ENCODE measurements at places on chromosomes 4 and X.

- peak; percentile 13 for DNase-seq
Measured at GRCh38 chr4:4838051-4838935, 21.2 kb upstream of the MSX1 start.

- DNase-seq, result no peak
Measured at GRCh38 chr4:126341927-126342326, 1027.2 kb downstream of the FAT4 start.

DNA sequence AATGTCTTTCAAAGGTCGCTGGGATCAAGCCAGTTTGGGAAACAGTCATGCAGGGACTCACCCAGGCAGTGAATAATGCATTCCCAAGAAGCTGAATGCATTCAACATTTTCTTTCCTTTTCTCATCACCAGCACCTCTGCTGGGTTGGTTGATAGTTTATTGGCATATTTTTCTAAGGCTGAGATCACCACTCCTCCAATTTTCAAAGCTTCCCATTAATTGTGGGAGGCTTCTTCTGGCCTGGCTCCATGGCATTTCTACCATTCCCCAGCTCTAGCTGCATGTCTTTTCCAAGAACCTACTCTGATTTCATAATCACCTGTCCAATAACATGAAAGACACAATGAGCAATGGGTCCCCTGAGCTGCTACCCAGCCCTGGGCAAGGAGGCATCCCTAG lies 35.8 kb downstream of the CHRDL1 start:
- DNase-seq, result peak; percentile 77

DNA sequence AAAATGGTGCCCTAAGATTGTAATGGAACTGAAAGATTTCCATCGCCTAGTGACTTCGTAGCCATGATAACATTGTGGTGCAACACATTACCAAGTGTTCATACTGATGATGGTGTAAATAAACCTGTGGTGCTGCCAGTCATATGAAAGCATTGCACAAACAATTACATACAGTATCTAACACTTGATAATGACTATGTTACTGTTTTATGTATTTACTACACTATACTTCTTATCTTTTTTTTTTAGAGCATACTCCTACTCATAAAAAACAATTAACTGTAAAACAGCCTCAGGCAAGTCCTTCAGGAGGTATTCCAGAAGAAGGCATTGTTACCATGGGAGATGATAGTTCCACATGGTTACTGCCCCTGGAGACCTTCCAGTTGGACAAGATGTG lies 152.7 kb upstream of the EDNRA start:
- DNase-seq, result no peak

DNA sequence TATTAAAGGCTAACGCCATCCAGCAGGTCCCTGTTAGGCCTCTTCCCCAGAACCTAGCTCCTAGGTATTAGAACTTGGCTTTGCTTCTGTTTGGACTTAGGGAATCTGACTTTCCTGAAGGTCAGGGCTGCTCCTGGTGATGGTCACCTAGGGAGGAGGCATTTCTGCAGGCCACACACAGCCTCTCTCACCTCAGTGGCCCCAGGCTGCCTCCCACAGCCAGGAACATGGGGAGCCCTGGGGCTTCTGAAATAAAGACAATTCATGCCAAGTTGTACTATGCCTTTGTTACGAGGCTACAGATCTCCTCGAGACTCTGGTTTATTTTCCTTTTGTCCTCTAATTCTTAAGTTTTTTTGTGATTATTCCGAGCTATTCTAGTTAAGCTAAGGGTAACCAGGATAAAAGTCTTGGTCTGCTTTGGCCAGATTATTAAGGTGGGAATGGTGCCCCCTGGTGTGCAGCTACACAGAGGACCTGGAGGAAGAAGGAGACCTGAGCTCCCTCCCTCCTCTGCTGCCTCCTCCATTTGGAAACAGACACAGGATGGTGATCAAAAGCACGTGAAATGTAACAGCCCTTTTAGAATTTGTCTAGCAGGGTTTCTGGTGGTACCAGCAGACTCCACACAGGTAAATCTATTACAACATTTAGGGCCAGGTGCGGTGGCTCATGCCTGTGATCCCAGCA lies 131.0 kb downstream of the DCLK2 start:
- DNase-seq, result peak; percentile 74

DNA sequence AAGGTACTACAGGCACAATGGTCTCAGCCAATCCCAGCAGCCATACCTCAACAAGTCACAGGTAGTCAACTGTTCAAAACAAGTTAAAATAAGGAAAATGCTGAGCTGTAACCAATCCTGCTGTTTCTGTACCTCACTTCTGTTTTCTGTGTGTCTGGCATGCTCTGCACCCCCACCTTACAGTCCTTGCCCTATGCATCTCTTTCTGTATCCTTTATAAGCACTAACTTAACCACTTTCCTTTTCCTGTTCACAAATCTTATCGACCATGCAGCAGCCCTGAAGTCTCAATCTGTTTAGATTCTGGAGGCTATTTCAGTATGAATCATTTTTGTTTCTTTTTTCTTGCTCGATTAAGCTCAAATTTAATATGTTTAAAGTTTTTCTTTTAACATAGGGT lies 12.5 kb upstream of the FAM13A start:
- no peak for DNase-seq

GRCh38 chr4:153018684-153019083 lies 82.6 kb downstream of the FHDC1 start:
- no peak for DNase-seq

DNA sequence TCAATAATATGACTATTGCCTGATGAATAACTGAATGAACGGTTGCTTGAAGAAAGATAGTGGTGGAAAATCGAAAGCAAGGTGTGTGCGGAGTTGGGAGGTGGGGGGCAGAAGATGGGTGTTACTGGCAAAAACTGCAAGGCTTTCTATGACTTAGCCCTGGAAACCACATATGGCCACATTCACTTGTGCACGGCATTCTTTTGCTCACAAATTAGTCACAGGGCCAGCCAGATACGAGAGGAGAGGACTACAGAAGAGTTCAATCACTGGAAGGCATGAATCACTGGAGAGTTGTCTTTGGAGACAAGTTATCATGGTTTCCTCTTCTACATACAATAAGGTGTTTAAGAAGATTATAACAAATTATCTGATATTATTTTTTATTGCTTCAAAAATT lies 626.5 kb upstream of the CPEB2 start:
- DNase-seq, result peak; percentile 74

GRCh38 chr4:165610679-165611437 lies 232.1 kb downstream of the CPE start:
- DNase-seq, result no peak

DNA sequence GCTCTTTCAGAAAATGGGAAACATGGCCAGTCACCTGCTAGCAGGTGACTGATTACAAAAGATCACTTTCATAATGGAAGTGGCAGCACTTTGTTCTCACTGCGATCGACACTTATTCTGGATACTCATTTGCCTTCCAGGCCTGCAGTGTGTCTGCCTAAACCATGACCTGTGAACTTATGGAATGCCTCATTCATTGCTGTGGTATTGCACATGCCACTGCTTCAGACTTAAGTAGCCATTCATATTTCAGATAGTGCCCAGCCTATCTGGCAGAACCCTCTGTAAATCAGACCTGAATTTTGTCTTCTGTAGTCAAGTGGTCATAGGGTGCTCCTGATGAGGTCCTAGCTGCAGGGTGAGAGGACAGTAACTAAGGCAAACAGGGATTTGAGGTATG lies 23.3 kb upstream of the MGST2 start:
- DNase-seq, result peak; percentile 58

DNA sequence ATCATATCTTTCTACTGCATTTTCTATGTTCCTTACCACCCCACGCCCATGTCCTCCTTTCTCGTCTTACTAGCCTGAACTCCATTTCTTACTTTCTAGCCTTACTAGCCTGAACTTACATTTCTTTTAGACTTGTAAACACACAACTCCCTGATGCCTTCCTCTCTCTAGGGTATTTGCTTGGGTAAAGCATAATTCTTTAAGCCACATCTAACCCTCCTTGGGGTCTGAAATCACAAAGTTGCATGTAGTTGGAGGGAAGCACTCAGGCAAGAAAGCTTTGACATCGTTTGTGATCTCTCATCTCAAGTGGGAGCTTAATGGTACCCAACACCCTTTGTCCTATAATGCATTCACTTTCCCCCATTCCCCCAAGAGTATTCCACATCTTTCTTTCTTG lies 124.4 kb downstream of the SPOCK3 start:
- no peak for DNase-seq

- DNase-seq, result peak; percentile 96
Measured at GRCh38 chr4:38189445-38189844, 229.2 kb downstream of the PTTG2 start.

DNA sequence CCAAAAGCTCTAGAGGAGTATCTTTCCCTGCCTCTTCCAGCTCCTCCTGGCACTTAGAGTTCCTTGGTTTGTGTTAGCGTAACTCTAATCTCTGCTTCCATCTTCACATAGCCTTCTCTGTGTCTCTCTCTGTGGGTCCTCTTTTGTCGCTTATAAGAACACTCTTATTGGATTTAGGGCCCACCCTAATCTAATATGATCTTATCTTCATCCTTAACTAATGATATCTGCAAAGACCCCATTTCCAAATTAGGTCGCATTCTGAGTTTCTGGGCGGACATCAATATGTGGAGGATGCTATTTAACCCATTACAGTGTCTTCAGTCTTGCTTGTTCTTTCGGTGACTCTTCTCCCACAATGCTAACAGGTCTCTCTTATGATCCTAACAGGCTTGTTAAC lies 72.3 kb downstream of the CC2D2A start:
- no peak for DNase-seq
